RWPE1 (cell line): ENCODE measurements at places on chromosomes 5 and 9.

DNA sequence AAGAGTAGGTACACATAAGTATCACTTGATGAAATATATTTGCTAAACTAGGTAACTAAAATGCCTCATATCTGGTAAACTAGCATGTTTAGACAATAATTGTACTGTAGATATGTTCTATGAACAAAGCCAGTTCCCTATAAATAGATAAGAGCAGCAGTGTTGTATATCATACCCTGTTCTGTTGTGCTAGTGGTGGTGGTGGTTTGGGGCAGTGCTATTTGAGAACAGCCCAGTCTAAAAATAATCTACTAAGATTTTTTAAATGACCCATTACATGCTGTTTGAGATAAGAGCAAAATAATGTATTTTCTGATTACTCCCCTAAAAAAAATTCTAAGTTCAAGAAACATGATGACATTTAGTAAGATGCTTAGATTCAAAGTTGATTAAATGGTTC lies 829.2 kb upstream of the DMAC1 start:
- DNase-seq = no peak

- no peak for DNase-seq
These were observed 16.9 kb downstream of the C9orf85 start for GRCh38 chr9:71928376-71928775.

DNA sequence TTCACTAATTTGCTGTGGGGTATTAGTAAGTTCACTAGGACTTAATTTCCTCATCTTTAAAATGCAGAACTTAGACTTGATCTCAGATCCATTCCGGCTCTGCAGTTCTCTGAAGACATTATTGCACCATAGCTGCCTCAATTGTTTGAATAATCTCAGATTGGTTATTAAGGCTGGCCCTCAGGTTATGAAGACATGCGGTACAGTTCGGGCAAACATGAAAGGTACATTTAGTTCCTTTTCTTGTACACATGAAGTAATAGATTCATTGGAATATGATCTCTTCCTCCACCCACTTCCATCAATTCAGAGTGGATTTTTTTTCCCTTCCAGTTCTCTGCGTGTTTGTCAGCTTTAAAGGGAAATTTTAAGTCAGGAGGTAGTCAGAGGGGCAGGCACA lies 28.0 kb downstream of the ATP6V0E1 start:
- DNase-seq = no peak

DNA sequence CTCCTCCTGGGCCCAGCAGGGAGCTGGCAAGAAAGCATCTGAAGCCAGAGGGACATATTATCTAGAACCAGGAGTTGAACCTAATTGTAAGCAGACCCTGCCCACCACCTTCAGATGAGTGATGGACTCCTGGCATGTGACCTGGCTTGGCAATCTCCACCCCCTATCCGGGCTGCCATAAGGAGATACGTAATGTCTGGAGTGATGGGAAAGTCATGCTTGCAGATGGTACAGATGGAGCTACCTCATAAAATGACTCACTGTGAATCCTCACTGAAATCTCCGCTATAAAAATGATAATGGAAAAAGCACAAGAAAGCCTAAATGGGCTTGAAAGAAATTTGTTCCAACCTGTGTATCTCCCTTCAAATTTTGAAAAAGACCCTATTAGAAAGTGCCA lies 157.5 kb downstream of the DMRT2 start:
- no peak for DNase-seq

GRCh38 chr9:112110094-112110776 lies 64.9 kb downstream of the SUSD1 start:
- no peak for DNase-seq

GRCh38 chr5:73264631-73265030 lies 91.6 kb downstream of the TMEM174 start:
- no peak for DNase-seq

DNA sequence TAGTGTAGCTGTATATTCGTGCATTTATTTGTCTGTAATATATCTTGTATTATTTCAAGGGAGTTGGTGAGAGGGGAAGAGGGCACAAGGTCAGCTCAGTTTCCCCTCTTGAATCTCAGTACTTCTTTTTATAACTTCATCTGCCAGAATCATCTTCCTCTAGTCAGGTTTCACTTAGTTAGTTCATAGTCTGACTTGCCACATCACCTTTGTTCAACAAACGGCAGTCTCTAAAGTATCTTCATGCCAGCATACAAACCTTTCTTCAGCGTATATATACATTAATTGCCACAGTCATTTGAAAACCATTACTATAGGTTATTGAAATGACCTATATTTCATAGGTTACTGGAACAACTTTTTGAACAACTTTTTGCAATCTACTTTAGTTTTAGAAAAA lies 1.6 kb downstream of the ECM2 start:
- no peak for DNase-seq
